ENCODE measurements at places on chromosomes 5 and 9. TPM values are rescaled to one million over a fixed set of nuclear protein-coding genes. Genes with fewer than 3 reads are reported as not detected.
A peak's percentile ranks its signal among the peaks of the same experiment; 100 is the strongest.

DNA sequence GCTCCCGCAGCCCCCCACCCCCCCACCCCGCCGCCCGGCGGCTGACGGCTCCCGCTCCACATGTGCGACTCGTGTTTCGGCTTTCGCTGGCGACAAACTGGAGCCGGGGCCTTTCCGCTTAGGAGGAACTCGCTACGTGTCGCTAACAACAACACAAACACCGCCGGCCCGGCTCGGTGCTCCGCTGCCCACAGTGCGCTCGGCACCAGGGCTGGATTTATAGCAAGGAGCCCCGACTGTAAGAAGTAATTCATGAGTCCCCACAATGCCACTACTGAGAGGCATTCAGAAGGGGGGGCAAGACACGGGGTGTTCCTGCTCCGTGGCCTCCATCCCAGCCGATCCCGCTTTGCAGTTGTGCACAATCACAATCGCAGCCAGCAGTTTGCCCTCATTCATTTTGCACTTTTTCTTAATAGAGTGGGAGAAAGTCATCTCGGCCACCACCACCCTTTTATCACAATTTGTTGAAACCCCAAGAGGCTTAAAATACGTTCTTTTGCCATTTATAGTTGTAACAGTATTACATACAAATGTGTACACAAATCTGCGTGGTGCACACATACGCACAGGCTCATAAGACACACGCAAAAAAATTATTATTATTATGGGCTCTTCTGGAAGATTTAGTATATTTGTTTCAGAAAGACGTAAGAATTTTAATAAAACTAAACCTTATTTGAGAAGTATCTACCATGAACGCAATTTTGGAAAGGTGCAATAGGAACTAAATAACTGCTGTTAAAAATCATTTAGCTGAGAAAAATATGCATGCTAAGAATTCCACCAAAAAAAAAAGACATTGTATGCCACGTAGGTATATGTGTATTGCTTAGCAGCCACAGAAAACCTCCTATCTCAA is 48.1 kb downstream of the EBF1 start:
- DNase-seq = peak; percentile 62

- no peak for DNase-seq
Measured at GRCh38 chr9:73213300-73213699, 61.6 kb downstream of the ANXA1 start.

DNA sequence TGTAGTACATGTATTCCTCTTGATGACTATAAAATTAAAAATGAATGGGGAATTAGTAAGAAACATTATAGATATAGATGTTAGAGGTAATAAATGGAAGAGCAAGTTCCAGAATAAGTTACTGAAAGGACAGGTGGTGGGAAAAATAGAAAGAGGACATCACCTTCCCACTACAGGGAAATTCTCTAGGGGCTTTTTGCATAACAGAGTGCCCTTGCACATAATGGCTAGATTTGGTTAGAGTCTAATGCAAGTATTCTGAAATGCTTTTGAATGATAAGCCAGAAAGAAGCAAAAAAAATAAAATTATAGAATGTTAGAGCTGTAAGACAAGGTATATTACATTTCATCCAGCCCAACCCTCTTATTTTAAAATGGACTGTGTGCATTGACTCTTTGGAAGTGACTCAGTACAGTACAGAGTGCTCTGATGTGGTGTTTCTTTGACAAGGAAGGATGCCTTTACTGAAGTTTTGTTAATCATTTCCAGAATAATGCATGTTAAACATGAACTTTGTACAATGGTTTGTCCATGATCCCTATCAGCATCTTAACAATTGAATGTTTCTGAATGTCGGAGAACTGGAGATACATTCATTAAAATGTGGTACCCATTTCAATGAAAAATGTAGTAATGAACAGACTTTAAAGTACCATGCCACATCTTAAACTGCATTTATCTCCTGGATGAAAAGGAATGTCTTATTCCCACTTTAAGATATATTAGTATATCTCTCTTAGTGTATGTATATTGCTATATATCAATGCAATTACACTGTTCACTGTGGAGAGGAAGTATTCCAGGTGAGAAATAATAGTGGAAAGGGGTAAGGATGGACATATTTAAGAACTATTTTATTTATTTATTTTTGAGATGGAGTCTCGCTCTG is 391.1 kb downstream of the ADGRV1 start:
- DNase-seq = no peak

GRCh38 chr5:139395844-139396640 is 1.1 kb upstream of the PROB1 start:
- no peak for DNase-seq

DNA sequence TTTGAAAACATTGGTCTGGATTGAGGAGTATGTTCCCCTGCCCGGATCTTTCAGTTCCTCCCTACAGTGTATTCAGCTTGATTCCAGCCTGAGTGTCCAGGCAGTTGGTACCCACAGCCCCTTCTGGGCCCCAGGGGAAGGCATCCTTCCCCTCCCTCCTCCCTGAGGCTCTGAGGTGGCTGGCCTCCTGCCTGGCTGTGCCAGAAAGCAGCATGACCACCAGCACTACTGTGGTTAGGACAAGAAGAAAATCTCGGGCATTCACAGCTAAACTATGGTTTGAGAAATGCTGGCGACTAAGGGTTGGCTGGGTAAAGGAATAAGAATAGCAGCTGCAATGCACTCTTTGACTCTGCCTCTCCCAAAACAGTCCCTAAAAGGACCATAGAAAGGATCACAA is 84.6 kb upstream of the LIFR start:
- DNase-seq = no peak

DNA sequence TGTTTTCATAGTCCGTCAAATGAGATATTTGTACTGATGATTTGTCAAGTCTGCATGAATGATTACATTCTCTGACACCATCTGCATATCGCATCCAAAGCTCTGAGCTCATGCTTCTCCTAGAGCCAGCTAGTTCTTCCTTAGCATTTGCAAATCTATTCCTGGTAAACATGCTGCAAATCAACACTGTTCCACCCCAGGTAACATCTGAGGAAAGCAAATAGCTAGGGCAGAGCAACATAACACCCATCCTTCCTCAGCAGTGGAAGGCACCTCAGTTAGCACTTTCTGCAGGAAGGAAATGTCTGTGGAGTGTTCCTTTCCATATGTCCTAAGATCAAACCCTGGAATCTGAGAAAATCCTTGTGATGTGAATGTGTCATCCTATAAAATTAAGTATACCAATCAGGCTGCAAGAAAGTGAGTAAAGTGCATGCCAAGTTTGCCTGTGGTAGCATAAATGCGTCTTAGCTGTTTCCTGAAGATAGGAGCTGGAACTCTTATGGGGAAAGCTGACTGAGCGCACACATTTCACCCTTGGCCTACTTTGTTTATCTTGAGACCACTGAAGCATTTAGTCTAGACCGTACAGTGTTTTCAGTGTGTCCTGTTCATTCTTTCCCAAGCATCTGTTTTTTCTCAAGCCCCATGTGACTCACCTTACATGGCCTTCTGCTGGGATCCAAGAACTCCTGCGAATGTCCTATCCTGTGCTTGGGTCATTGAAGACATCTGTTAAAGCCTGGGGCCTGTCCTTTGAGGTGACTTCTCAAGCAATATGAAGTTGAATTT is 50.9 kb upstream of the STARD4 start:
- peak; percentile 56 for DNase-seq

- DNase-seq = peak; percentile 75
Measured at GRCh38 chr5:56838409-56839039, 23.2 kb downstream of the MAP3K1 start.

DNA sequence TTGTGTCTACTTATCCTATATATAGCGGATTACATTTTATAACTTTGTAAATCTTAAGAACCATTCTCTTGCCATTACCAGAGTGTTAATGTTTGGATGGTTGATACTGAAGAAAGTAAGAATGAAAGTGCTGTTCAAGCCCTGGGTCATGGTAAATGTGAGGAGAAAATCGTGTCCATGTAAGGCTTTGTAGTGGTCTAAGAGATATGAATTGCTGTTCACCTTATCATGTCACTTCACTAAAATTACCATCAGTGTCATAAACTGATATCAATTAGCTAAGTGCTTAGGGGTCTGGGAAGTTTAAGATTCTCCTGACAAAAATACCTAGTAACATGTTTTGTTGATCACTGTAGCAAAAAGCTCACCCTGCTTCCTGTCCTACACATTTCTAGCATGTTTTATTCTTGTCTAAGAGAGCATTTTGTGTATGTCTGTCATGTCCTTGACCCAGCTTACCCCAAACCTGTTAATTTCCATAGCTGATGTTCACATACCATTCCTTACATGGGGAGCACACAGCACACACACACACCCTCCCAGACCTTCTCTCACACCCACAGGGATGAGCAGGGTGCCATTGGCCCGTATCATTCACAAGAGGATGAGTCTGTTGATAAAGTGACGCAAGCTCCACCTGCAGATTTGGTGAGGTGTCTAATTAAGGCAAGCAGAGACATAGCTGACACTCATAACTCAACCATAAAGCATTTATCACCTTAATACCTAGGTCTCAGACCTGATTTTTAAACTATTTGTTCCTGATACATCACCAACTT is 125.1 kb upstream of the PAM start:
- no peak for DNase-seq

- no peak for DNase-seq
Measured at GRCh38 chr9:121699571-121700164, 48.2 kb downstream of the DAB2IP start.

- no peak for DNase-seq
Measured at GRCh38 chr5:154541553-154541952, 63.5 kb upstream of the HAND1 start.

DNA sequence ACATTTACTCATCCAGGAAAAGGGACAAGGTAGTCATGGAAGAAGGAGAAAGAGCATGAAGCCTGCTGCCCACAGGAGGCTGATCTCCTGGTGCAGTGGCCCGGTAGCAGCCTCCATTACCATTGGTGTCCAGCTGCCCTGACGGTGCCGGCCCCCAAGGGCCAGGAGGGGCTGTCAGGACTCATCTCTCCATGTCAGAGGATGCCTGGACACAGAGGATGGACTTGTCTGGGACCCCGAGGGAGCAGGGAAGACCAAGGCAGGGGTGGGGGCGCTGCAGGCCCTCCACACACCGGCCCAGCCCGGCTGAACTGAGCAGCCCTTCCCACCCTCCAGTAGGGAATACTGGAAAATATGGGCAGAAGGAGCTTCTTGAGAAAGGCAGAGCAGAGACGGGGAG is 52.2 kb downstream of the IRX2 start:
- no peak for DNase-seq

DNA sequence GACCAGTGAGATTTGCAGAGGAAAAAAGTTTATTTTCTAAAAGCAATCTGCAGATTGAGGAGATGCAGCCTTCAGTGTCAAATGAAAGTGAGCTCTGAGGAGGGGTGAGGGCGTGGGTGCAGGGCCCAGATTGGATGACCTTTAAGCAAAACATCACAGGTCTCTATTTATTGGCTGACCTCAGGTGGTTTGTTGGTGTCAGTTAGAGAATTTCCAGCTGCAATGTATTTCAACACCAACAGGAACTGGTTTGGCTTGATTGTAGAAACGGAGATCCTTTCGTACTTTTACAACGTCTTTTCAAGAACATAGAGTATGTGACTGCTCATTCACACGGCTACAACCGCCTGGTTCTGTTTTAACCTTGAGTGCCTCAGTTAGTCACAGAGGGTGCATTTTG is 1069.1 kb downstream of the EFNA5 start:
- no peak for DNase-seq

- no peak for DNase-seq
Measured at GRCh38 chr5:103428411-103428871, 134.1 kb downstream of the NUDT12 start.

- peak; percentile 68 for DNase-seq
Measured at GRCh38 chr5:14809369-14810155, 62.0 kb downstream of the ANKH start.

GRCh38 chr9:36100532-36100931 is 36.0 kb upstream of the GLIPR2 start:
- no peak for DNase-seq

- DNase-seq = no peak
Measured at GRCh38 chr5:158378931-158379330, 520.0 kb upstream of the CLINT1 start.

GRCh38 chr9:101572316-101572715 is 22.5 kb downstream of the PPP3R2 start:
- no peak for DNase-seq

GRCh38 chr5:79518718-79519117 is 4.8 kb upstream of the HOMER1 start:
- no peak for DNase-seq

DNA sequence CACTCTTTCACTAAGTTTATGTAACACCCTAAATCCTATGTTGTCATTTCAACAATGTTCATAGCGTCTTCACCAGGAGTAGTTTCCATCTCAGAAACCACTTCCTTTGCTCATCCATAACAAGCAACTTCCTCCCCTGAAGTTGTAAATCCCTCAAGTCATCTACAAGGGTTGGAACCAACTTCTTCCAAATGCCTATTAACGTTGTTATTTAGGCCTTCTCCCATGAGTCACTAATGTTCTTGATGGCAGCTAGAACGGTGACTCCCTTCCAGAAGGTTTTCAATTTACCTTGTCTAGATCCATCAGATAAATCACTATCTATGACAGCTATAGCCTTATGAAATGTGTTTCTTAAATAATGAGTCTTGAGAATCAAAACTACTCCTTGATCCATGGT is 73.3 kb upstream of the TARS1 start:
- DNase-seq = peak; percentile 38

- DNase-seq = no peak
Measured at GRCh38 chr5:171701100-171701541, 84.5 kb upstream of the SMIM23 start.

GRCh38 chr5:2895876-2896275 is 144.4 kb upstream of the IRX2 start:
- DNase-seq = no peak

DNA sequence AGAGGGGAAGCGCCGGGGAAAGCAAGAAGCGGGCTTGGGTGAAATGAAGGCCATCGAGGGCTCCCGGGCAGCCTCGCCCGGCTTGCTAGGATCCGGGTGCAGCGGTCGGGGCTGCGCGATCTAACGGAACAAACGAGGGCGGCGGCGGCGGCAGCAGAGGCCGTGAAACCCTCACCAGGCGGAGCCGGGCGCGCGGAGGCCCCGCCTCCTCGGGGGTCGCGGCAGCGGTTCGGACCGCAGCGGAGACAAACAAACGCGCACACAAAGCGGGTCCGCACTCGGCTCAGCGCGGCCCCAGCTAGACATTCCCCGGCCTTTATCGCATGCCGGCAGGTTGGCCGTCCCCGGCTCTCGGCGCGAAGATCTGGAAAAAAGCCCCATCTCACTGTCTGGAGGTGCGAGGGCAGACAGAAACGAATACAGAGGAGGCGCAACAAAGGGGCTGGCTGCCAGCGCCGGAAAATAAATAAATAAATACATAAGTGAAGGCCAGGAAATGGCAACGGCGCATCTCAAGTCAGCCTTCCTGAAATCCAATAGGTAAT is 10.5 kb upstream of the TRIM36 start:
- DNase-seq = no peak

DNA sequence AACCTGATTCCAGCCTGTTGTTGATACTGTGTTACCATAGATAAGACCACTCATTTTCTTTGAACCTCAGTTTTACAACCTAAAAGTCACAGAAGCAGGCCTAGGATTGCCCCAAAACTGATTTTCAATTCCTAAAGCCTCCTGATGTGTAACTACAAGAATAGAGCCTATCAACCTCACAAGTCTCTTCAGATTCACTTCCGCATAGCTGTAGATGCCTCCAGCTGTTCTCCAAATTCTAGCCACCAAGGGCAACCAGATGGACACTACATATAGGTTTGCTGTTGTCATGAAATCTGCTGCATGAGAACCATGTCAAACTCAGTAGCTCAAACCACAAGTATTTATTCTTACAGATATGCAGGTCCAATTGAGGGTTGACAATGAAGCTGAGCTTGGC is 143.5 kb downstream of the SPATA31D1 start:
- DNase-seq = no peak

Gene SH3GL2
- total RNA-seq = not detected

Gene CORO2A
- 3.5 TPM for total RNA-seq

Gene TMOD1
- 1.6 TPM for total RNA-seq

Gene MRPL22
- total RNA-seq = 5.7 TPM

Gene AQP7
- not detected for total RNA-seq

Measured in hematopoietic multipotent progenitor cell (in vitro differentiated cells).